ENCODE measurements at places on chromosomes 1 and 21.

DNA sequence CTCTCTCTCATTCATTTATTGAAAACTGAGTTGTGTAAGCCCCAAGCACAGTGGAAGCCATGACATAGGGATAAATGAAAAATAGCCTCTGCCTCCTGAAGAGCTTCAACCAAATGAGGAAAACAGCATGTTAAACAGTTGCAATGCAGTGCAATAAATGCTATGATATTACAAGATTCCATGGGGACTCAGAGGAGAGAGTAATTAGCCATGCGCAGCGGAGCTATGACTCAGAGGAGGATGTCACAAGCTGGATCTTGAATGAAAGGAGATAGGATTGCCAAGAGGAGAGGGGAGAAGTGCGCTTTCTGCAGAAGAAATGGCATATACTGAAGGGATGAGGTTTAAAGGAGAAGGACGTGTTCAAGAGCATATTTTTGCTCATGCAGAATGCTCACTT, 231.3 kb upstream of the PLXNA2 start:
- no peak for ATAC-seq

GRCh38 chr21:45148316-45148990, 74.1 kb downstream of the ADARB1 start:
- no peak for ATAC-seq

DNA sequence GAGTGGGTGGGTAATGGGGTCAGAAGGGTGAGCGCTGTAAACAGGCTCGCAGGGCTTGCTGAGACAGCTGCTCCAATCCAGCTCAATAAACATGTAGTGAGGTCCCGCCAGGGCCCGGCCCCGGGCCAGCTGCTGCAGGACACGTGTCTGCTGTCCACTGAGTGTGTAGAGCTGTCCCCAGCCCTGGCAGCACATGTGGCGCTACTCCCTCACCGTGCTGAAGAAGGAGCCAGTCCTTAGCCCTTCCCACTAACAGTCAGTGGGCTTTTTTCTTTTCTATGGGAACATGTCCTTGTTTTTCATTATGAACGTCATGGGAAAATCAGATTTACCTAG, 78.9 kb upstream of the C1orf174 start:
- no peak for ATAC-seq

DNA sequence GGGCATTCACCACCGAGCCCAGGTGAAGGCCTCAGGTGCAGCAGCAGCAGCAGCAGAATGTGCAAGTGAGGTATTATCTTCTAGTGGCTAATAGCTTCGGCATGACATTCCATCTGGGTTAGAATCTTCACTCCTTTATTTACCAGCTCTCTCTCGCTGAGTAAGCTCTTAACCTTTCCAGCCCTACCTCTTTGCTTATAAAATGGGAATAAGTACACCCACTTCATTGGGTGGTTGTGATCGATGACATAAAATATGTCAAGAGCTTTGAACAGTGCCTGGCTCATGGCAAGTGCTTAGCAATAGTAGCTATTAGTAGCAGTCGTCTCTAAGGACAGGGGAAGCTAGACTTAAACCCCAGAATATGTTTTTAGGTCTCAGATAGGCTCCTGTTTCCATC, 149.5 kb downstream of the NOS1AP start:
- ATAC-seq = no peak

GRCh38 chr1:219120624-219121544, 52.8 kb upstream of the LYPLAL1 start:
- ATAC-seq = peak; percentile 87

- no peak for ATAC-seq
These were observed 7.3 kb upstream of the CA6 start for GRCh38 chr1:8938232-8938999.

DNA sequence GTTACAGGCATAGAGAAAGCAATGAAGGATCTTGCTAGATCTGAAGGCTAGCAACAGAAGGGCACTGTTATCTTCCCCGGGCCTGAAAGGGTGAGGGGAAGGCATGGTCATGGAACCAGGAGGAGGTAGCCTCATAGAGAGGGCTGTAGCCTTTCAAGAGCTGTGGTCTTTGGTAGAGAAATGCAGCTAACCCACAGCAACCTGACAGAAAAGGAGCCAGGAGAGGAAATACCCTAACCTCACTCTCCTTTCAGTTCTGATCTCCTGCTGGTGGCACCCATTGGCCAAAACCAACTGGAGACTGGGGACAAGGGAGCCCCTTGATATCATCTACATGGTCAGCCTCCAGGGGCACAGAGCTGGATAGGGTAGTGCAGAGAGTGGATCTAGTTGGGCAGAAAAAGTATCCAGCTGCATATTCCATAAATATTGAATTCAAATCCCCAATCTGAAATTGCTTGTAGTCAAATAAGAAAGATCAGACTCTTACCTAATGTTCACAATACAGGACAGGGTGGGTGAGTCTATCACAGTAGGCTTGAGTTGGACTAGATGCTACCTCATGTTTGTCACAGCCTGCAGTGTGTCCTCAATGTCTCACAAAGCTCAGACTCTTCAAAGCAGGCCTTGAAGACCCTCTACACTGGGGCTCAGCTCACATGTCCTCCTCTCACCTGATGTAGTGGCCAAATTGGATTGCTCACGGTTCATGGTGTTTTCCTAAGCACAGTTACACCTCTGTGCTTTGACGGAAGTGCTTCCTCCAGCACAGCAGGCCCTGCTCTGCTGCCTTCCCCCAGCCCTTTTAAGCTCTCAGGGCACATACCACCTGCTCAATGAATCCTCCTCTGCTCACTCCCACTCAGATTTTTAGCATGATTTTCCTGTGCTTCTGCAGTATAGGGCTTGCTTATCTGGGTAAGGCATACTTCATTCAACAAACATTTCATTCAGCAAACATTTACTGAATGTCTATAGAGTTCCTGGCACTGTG, 74.1 kb upstream of the JUN start:
- ATAC-seq = no peak

- ATAC-seq = no peak
These were observed 17.4 kb upstream of the SHE start for GRCh38 chr1:154519591-154519991.

GRCh38 chr21:38619992-38620479, 121.8 kb upstream of the ERG start:
- ATAC-seq = peak; percentile 63

DNA sequence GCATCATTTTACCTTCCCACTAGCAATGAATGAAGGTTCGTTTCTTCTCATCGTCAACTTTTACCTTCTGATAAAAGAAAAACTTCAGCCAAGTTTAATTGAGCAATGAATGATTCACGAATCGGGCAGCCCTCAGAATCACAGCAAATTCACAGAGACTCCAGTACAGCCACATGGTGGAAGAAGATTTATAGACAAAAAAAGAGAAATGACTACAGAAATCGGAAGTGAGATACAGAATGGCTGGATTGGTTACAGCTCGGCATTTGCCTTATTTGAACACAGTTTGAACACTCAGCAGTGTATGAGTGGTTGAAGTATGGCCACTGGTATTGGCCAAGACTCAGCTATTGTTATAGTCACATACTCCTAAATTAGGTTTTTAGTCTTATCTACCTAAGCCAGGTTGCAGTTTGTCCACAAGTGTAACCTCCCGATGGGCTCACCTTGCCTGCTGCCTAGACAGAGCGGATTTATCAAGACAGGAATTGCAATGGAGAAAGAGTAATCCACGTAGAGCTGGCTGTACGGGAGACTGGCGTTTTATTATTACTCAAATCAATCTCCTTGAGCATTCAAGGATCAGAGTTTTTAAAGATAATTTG, 15.3 kb downstream of the AK4 start:
- no peak for ATAC-seq

GRCh38 chr1:25703671-25704266, 87.2 kb downstream of the MAN1C1 start:
- ATAC-seq = no peak

Measured in gastroesophageal sphincter (tissue), 4 donors.